ENCODE measurements at places on chromosomes 6 and 20.

- no peak for DNase-seq
These were observed 161.6 kb downstream of the QRSL1 start for GRCh38 chr6:106790935-106791334.

DNA sequence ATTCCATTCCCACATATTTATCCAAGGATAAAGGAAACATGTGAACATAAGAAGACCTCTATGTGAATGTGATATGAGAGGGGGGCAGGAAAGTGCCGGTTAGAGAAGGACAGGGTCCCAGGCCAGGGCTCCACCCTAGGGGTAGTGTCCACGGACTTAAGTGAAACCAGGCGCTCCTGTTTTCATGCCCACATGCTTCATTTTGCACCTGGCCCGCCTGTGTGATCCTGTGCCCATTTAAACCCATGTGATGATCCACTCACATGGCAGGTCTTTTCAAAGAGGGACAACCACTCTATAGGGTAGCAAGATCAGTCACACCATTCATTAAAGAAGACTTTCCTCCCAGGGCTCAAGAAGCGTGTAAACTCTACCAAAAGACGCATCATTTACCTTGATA is 865.3 kb upstream of the GJE1 start:
- DNase-seq: no peak

GRCh38 chr6:79373880-79374279 is 139.4 kb upstream of the HMGN3 start:
- DNase-seq: no peak

DNA sequence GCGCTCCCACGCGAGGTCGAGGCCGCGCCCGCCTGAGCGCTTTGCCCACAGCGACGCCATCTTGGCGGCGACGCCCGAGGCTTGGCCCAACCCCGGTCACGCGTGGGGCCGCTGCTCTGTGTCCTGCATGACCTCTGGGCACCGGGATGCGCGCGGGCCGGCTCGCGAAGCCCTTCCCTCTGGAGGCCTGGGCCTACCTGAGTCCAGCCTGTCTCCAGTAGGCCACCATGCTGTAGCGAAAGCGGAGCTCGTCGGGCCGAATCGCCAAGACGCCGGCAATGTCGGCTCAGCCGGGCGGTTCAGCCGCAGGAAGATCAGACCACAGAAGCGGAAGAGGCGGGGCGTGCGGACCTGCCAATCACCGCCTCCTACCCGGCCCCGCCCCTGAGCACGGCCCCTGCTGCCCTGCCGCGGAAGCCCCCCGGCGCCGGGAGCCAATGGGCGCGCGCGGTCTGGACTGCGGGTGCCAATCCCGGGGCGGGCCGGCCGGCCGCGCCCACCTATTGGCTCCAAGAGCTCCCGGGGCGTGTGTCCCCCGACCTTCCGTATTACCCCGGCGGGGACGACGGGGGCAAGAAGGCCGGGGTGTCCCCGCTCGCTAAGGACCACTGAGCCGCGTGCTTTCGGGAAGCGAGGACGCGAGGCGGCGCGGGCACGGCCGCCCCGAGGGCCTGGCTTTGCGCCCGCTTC is at the start of gene ATP5F1E:
ATP5F1E (minus strand) TSS at position 313 of the 690 bp plus-strand sequence; CDS start at position 229, 84 bp downstream.
- peak; percentile 93 for DNase-seq

DNA sequence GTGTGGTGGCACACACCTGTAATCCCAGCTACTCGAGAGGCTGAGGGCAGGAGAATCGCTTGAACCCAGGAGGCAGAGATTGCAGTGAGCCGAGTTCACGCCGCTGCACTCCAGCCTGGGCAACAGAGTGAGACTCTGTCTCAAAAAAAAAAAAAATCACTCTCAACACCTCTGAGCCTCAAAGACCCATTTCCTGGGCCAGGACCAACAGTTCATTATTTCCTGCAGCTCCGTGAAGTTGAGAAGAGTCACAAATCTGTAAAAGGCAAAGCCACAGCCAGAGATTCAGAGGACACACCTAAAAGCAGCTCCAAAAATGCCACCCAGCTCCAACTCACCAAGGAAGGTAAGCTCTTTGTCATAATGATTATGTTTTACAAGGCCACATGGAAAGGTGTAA is 15.2 kb upstream of the NOP56 start:
- DNase-seq: no peak

- DNase-seq: no peak
These were observed 49.9 kb downstream of the PRDM1 start for GRCh38 chr6:106135911-106136571.

DNA sequence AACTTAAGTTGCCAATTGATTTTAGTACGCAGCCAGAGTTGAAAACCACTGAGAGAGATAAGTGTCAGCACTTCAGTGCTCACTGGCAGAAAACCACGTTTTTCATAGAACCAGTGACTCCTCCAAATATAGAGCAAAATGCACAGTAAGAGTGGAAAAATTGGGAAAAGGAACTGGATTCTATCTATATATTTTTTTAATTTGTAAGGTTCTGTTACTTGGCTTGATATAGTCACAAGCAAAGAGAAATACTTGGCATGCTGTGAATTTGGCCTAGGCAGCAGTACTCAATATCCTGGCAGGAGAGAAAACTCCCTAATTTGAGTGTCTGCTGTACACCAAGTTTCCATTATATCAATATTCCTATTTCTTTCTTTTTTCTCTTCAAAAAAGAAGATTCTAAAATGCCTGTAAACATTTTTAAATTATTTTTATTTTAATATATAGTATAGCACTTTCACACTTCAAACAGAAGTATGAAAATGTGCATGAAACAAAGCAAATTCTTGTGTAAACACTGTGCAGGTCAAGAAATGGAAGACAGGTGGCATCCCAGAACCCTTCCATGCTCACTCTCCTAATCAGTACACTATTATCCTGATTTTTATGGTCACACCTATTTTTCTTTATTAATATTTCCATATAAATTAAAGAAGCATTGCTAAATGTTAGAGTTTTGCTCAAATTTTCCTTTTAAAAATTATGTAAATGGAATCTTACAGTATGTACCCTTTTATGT is 561.8 kb upstream of the RNF217 start:
- DNase-seq: no peak

All from hypothalamus (tissue), 51 donors.